Heart left ventricle (tissue), 16 donors: ENCODE measurements at places on chromosomes 4 and X. TPM values are rescaled to one million over a fixed set of nuclear protein-coding genes. Genes with fewer than 3 reads are reported as not detected.

The KCTD8 gene
- total RNA-seq: not detected

The MFSD8 gene
- total RNA-seq: 10.3 TPM

The KLHL2 gene
- total RNA-seq: 9.7 TPM

The SPANXB1 gene
- not detected for total RNA-seq

The ANXA10 gene
- not detected for total RNA-seq

The SPATA4 gene
- total RNA-seq: not detected

The SRPX gene
- total RNA-seq: 56.5 TPM

The SYNPO2 gene
- total RNA-seq: 255 TPM

The SULT1B1 gene
- 0.95 TPM for total RNA-seq

The DCAF8L2 gene
- total RNA-seq: not detected

The CXCL6 gene
- not detected for total RNA-seq

The MAGED4B gene
- 3.5 TPM for total RNA-seq

The RPGR gene
- 6.9 TPM for total RNA-seq

- H3K4me1 ChIP-seq: no peaks in the 10 kb centered on the region
- H3K27ac ChIP-seq: no peak overlapping the region
- no peak overlapping the region for H3K4me3 ChIP-seq
- H3K36me3 ChIP-seq: no peaks in the 10 kb centered on the region
Measured at GRCh38 chr4:172785613-172786012, 383.0 kb upstream of the GALNT7 start.

GRCh38 chr4:87304745-87305432 is 17.8 kb downstream of the HSD17B13 start:
- no peak for DNase-seq
- H3K27me3 ChIP-seq: no peaks in the 10 kb centered on the region
- H3K27ac ChIP-seq: no peak overlapping the region
- H3K36me3 ChIP-seq: no peaks in the 10 kb centered on the region
- H3K4me1 ChIP-seq: no peaks in the 10 kb centered on the region
- H3K4me3 ChIP-seq: no peak overlapping the region

DNA sequence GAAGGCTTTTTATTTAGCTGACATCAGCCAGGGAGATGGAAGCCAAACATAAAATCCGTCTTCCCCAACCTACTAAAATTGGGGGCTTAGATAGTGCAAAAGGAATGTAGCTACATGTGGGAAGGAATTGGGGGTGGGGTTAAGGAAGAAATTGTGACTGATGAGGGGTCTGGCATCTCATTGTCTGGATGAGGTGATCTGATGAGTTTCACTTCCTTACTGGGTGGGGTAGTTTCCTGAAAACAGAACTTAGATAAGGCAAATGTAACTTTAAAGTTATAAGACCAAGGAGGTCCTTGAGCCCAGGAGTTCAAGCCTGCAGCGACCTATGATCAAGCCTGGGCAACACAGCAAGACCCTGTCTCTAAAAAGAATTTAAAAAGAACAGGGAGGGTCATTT is 105.5 kb upstream of the NEIL3 start:
- H3K4me1 ChIP-seq: no peaks in the 10 kb centered on the region
- no peaks in the 10 kb centered on the region for H3K27me3 ChIP-seq
- H3K4me3 ChIP-seq: no peak overlapping the region
- no peak overlapping the region for H3K27ac ChIP-seq
- DNase-seq: no peak
- no peaks in the 10 kb centered on the region for H3K36me3 ChIP-seq

GRCh38 chrX:21661316-21661715 is 3.2 kb upstream of the KLHL34 start:
- DNase-seq: no peak
- no peaks in the 10 kb centered on the region for H3K4me1 ChIP-seq
- H3K27me3 ChIP-seq: no peaks in the 10 kb centered on the region
- H3K36me3 ChIP-seq: no peaks in the 10 kb centered on the region
- no peak overlapping the region for H3K4me3 ChIP-seq

GRCh38 chr4:177185151-177185550 is 124.5 kb upstream of the NEIL3 start:
- no peak overlapping the region for H3K27ac ChIP-seq
- H3K36me3 ChIP-seq: no peaks in the 10 kb centered on the region
- H3K27me3 ChIP-seq: no peaks in the 10 kb centered on the region
- H3K4me1 ChIP-seq: no peaks in the 10 kb centered on the region
- no peak overlapping the region for H3K4me3 ChIP-seq

GRCh38 chrX:108557580-108557979 is 117.9 kb downstream of the COL4A5 start:
- H3K36me3 ChIP-seq: no peaks in the 10 kb centered on the region
- no peak for DNase-seq
- H3K27me3 ChIP-seq: no peaks in the 10 kb centered on the region
- no peaks in the 10 kb centered on the region for H3K4me1 ChIP-seq

- no peak overlapping the region for H3K4me3 ChIP-seq
- H3K36me3 ChIP-seq: no peaks in the 10 kb centered on the region
- H3K27me3 ChIP-seq: no peaks in the 10 kb centered on the region
Measured at GRCh38 chrX:46326161-46326560, 219.1 kb downstream of the ZNF674 start.

DNA sequence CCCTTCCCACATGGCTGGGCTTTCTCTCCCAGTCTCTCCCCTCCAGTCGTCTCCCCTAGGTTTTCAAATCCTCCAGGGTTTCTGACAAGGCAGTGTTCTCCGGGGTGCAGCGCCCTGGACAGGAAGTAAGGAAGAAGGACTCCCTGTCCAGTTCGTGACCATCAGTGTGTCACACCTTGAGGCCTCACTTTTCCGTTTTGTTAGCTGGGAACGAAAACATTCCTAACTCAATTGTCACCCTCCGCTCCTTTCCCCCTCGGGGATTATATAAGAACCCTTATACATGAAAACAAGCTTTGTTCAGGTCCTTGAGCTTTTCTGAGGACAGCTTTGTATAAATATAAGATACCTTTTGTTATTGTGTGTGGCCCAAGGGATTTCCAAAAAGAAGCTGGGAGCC is 92.1 kb downstream of the KDR start:
- H3K4me3 ChIP-seq: no peak overlapping the region
- H3K4me1 ChIP-seq: peaks cover 4% of the 10 kb centered on the region
- H3K36me3 ChIP-seq: no peaks in the 10 kb centered on the region
- no peak for DNase-seq

DNA sequence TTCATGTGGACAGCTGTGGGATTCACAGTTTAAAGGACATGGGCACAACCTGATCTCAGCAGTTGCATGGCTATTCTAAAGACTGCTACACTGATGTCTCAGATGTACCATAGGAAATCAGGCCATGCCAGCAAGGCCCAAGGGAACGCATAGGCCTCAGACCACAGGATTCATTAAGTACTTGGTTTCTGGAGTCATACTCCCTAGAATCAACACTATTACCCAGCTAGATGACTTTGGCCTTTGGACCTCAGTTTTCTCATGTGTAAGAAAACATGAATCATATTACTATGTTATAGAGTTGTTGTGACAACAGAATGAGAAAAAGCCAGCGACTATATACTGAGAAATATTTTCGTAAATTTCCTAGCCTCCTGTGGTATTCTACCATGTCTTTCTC is 67.9 kb downstream of the NHS start:
- no peak overlapping the region for H3K27ac ChIP-seq
- no peaks in the 10 kb centered on the region for H3K4me1 ChIP-seq
- no peak for DNase-seq
- no peaks in the 10 kb centered on the region for H3K36me3 ChIP-seq
- H3K27me3 ChIP-seq: no peaks in the 10 kb centered on the region
- no peak overlapping the region for H3K4me3 ChIP-seq

GRCh38 chr4:174697202-174697601 is 131.8 kb downstream of the GLRA3 start:
- H3K27me3 ChIP-seq: no peaks in the 10 kb centered on the region
- no peaks in the 10 kb centered on the region for H3K36me3 ChIP-seq
- H3K4me1 ChIP-seq: no peaks in the 10 kb centered on the region
- H3K27ac ChIP-seq: peak overlapping the region; percentile 9
- no peak overlapping the region for H3K4me3 ChIP-seq
- DNase-seq: no peak

GRCh38 chr4:153409412-153409811 is 56.7 kb upstream of the TMEM131L start:
- H3K4me3 ChIP-seq: no peak overlapping the region
- no peaks in the 10 kb centered on the region for H3K27me3 ChIP-seq
- H3K4me1 ChIP-seq: peaks cover 11% of the 10 kb centered on the region
- DNase-seq: no peak
- no peak overlapping the region for H3K27ac ChIP-seq
- no peaks in the 10 kb centered on the region for H3K36me3 ChIP-seq

GRCh38 chrX:44903830-44904530 is 31.0 kb downstream of the KDM6A start:
- H3K4me3 ChIP-seq: no peak overlapping the region
- H3K36me3 ChIP-seq: no peaks in the 10 kb centered on the region
- no peak overlapping the region for H3K27ac ChIP-seq
- no peaks in the 10 kb centered on the region for H3K27me3 ChIP-seq

GRCh38 chrX:48890296-48890925 is 7.2 kb downstream of the TIMM17B start:
- DNase-seq: no peak
- peaks cover 4% of the 10 kb centered on the region for H3K4me1 ChIP-seq
- H3K27ac ChIP-seq: no peak overlapping the region
- H3K4me3 ChIP-seq: peak overlapping the region; percentile 67
- H3K36me3 ChIP-seq: no peaks in the 10 kb centered on the region

DNA sequence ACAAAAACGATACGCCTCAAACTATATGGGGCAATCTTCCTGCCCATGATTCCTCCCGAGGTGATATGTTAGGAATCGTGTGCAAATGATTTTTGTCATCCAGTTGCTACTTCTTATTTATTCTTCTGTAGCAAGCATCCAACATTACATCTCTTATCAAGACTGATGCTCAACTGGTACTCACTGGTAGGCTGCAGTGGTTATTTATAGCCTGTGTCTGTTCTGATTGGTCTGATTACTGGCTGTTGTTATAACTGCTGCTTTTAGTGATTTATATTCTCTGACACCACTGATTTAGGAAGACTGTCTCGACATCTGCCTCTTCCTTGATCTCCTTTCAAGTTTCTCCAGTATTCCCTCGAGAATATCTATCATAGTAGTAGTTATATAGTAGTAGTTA is 165.8 kb downstream of the LARP7 start:
- no peak for DNase-seq
- no peaks in the 10 kb centered on the region for H3K27me3 ChIP-seq

GRCh38 chr4:25271866-25272265 is 38.0 kb downstream of the PI4K2B start:
- H3K4me3 ChIP-seq: no peak overlapping the region
- no peaks in the 10 kb centered on the region for H3K4me1 ChIP-seq
- H3K27me3 ChIP-seq: no peaks in the 10 kb centered on the region
- no peak overlapping the region for H3K27ac ChIP-seq
- no peak for DNase-seq

GRCh38 chr4:155629183-155629825 is 37.3 kb upstream of the GUCY1A1 start:
- peaks cover 11% of the 10 kb centered on the region for H3K4me1 ChIP-seq
- H3K27ac ChIP-seq: no peak overlapping the region
- H3K27me3 ChIP-seq: no peaks in the 10 kb centered on the region
- DNase-seq: no peak

- H3K4me1 ChIP-seq: no peaks in the 10 kb centered on the region
- no peaks in the 10 kb centered on the region for H3K27me3 ChIP-seq
- no peak for DNase-seq
- no peak overlapping the region for H3K4me3 ChIP-seq
Measured at GRCh38 chr4:79198951-79199587, 126.8 kb downstream of the NAA11 start.

DNA sequence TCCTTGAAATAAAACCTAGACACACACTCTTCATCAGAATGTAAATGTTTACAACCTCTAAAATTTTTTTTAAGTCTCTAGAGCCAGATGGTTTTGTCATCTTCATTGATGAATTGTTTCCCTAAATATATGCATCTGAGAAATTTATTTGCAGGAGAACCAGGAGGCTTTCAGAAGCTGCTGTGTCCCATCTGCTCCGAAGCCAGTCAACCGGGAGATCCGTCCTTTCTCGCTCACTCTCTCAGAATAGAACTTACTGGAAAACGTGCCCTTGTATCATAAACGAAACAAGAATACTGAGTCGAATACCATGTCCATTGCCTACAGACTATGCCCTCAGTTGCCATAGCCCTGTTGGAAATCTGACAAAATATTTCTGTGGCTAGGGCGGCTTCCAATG is 103.5 kb downstream of the SLC34A2 start:
- DNase-seq: no peak
- peaks cover under 1% of the 10 kb centered on the region for H3K36me3 ChIP-seq
- no peak overlapping the region for H3K4me3 ChIP-seq
- H3K4me1 ChIP-seq: no peaks in the 10 kb centered on the region
- H3K27ac ChIP-seq: no peak overlapping the region

- H3K4me3 ChIP-seq: no peak overlapping the region
- no peaks in the 10 kb centered on the region for H3K36me3 ChIP-seq
- H3K4me1 ChIP-seq: no peaks in the 10 kb centered on the region
- no peak for DNase-seq
Measured at GRCh38 chr4:23135792-23136645, 443.3 kb downstream of the GBA3 start.

DNA sequence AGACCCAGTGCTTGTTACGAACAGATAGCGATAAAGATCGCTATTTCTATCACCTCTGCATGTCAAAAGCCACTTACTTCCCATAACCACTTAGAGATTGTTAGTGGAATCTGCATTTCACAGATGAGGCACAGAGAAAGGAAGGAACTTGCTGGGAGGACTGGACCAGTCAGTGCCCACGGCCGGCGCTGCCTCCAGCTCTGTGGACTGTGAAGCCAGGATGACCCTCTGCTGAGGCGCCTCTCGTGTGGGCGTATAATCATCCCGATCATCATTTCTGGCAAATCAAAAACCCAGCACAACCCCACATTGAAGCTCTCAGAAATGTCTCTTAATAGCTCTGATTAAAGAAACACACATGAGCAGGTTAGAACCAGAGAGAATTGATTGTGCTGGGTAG is 61.5 kb upstream of the ADRA2C start:
- no peak overlapping the region for H3K4me3 ChIP-seq
- peaks cover 4% of the 10 kb centered on the region for H3K4me1 ChIP-seq
- peaks cover 19% of the 10 kb centered on the region for H3K27me3 ChIP-seq
- H3K27ac ChIP-seq: no peak overlapping the region
- no peaks in the 10 kb centered on the region for H3K36me3 ChIP-seq

DNA sequence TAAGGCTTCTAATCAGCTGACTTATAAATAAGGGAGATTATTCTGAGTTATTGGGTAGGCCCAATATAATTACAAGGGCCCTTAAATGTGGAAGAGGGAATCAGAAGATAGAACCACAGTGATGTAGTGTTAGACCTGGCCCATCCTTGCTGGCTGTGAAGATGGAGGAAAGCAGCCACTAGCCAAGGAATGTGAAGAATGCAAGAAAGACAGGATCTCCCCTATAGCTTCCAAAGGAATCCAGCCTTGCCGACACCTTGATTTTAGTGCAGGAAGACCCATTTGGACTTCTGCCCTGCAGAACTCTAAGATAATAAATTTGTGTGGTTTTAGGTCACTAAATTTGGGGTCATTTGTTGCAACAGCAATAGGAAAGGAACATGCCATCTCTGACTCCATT is 150.6 kb downstream of the SPATA18 start:
- no peaks in the 10 kb centered on the region for H3K36me3 ChIP-seq
- H3K4me1 ChIP-seq: no peaks in the 10 kb centered on the region
- DNase-seq: no peak
- no peak overlapping the region for H3K4me3 ChIP-seq
